ENCODE measurements at places on chromosomes 16 and 17. TPM values are rescaled to one million over a fixed set of nuclear protein-coding genes. Genes with fewer than 3 reads are reported as not detected.

Gene BICDL2
- total RNA-seq = not detected

Gene MED13
- 34.9 TPM for total RNA-seq

Gene GCGR
- not detected for total RNA-seq

Gene TRPV2
- total RNA-seq = 0.38 TPM

DNA sequence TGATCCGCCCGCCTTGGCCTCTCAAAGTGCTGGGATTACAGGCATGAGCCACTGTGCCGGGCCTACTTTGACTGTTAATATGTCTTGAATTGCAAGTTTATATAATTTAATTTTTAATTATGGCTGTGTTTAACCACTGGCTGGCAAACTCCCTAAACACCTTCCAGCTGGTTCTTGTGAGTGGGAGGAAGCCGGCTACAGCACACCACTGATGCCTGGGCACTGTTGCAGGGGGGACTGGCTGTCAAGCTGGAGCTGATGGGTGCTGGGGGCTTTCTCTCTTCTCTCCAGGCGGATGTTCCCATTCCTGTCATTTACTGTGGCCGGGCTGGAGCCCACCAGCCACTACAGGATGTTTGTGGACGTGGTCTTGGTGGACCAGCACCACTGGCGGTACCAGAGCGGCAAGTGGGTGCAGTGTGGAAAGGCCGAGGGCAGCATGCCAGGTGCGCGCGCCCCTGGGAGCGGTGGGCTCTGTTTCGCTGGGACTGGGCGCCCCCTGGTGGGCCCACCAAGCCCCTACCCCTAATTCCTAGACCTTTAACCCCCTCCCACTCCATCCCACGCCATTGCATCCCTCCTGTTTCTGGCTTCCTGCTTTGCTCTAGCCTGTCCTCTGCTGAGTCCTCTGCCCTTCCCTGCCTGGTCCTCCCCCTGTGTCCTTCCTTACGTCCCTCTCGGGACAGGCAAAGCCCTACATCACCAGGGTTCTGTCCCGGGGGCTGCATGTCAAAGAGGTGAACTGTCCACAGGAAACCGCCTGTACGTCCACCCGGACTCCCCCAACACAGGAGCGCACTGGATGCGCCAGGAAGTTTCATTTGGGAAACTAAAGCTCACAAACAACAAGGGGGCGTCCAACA is 9.5 kb downstream of the TBX21 start:
- no peak for DNase-seq

GRCh38 chr16:12496186-12496585 is 307.5 kb downstream of the CPPED1 start:
- no peak for DNase-seq

- peak; percentile 73 for DNase-seq
These were observed 6.8 kb upstream of the ITGAD start for GRCh38 chr16:31386157-31386984.

DNA sequence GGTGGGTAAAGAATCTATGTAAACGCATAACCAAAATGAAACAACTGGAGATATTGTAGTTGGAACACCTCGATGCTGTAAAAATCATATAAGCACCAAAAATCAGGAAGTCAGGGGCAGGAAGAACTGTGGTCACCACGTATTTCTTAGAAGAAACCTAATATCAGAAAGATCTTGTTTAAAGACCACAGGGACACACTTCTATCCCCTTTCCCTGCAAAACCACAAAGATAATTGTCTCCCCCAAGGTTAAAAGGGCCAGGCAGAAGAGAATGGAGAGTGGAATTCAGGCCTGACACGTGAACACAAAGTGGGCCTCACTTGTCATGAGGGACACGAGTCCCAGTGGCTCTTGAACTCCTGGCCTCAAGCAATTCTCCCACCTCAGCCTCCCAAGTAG is 68.1 kb downstream of the GSG1L start:
- DNase-seq = no peak

- peak; percentile 10 for DNase-seq
These were observed 4.7 kb upstream of the KRTAP3-1 start for GRCh38 chr17:41013606-41014005.

DNA sequence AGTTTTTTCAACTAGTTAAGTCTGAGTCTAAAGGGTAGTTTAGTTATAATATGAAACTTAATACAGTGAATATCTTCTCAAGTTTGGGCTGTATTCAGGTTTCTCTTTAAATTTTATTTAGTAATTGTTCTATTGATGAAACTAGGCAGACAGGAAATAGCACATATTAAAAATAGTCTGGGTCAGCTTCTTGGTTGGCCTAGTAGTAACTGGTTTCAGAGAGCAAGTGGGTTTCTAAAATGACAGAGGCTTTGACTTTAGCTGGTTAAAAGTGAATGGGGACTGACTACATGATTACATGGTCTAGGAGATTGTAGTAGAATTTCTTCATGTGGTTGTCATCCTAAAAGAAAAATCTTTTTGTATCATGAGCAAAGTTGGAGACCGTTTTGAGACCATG is 46.8 kb downstream of the OMG start:
- DNase-seq = no peak

DNA sequence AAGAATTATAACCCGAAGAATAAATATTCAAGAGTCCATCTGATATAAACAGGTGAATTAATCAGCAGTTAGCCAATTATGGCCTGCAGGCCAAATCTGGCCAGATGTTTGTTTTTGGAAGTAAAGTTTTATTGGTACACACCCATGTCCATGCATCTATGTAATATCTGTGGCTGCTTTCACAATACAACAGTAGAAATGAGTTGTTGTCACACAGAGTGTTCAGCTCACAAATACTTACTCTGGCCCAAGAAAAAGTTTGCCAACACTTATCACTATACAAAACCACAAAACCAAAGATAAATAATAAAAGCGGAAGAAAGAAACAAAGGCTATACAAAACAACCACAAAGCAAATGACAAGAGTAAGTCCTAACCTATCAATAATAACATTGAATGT is 109.4 kb downstream of the CDYL2 start:
- no peak for DNase-seq

- DNase-seq = peak; percentile 38
These were observed 3.9 kb upstream of the SMPD3 start for GRCh38 chr16:68452176-68452575.

DNA sequence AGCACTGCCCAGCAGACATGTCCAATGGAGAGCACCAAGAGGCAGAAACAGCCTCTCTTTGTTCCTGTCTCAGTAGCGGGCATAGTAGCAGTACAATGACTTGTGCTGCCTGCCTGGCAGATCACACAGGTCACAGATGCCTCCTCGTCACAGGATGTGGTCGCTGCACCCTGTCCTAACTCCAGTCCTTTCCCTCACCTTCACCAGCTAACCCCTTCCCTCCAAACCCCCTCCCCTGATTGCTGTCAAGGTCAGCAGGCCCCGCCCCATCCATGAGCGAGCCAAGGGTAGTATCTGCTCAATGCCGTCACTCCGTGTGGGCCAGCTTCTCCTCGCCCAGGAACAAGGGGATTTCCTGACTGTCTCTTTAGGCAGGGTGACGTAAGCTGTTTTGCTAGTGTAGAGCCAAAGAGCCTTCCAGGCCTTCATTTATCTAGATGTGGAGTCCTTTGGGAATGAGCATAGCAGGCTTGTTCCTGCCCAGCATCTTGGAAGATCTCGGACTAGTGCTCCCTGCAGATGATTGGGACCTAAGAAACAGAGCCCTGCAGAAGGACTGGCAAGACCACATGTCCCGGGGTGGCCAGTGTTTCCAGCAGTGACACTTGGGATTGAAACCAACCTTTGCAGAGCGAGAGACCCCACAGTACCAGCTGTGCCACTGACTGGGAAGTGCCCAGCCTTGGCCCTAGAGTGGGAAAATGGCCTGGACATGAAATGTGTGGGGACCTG is 75.9 kb upstream of the TNRC6C start:
- DNase-seq = peak; percentile 90

DNA sequence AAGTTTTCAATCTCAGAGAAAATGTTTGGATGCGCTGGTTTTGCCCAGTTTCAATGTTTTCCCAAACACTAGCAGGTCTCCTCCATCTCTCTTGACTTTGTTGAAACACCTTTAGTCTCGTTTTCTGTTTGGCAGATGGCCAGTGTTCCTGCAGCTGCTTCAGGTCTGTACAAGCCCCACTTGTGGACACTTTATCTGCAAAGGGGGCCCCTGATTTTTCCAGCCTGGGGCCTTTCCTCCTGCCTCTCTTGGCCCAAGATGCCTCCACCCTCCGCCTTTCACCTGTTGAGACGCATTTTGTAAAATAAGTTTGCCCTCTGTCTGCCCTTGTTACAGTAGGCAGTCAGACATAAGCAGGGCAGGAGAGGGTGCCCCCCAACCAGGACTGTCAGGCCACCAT is 21.8 kb upstream of the PRM1 start:
- no peak for DNase-seq

GRCh38 chr16:84220851-84221250 is 19.0 kb downstream of the KCNG4 start:
- peak; percentile 48 for DNase-seq

GRCh38 chr16:70302745-70303144 is 3.8 kb downstream of the DDX19B start:
- DNase-seq = no peak

GRCh38 chr17:56770427-56770826 is 63.3 kb downstream of the C17orf67 start:
- no peak for DNase-seq

DNA sequence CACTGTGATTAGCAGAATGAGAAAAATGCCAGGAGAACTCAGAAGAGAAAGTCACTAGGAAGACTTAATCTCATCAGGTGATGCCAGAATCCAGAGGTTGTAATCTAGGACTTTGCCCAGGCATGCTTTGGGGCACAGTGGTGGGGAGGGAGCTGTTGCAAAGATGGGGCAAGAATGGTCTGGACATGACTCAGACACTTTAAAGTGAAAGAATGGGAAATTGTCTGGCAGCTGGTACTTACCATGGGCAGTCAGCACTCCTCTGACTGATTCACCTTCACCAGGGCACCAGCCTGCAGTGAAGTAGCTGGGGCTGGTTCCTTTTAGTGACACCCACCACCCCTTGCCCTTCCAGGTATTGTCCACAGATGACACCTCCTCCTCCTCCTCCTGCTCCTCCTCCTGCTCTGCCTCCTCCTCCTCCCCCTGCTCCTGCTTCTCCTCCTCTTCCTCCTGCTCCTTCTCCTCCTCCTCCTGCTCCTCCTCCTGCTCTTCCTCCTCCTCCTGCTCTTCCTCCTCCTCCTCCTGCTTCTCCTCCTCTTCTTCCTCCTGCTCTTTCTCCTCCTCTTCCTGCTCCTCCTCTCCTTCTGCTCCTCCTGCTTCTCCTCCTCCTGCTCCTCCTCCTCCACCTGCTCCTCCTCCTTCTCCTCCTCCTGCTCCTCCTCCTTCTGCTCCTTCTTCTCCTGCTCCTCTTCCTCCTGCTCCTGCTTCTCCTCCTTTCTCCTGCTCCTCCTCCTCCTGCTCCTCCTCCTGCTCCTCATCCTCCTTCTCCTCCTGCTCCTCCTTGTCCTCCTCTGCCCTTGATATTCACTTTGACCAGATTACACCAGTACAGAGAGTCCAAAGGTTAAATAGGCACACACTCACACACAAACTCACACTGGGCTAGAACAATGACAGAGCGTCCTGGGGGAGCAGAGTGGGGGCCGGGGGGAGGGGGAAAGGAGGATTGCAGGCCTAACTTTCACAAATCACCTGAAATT is at the start of gene CHD9NB:
Gene CHD9NB (minus strand): TSS at position 379 of the 983 bp plus-strand sequence. CDS start 8,739 bp downstream, outside the sequence.
- peak; percentile 95 for DNase-seq

DNA sequence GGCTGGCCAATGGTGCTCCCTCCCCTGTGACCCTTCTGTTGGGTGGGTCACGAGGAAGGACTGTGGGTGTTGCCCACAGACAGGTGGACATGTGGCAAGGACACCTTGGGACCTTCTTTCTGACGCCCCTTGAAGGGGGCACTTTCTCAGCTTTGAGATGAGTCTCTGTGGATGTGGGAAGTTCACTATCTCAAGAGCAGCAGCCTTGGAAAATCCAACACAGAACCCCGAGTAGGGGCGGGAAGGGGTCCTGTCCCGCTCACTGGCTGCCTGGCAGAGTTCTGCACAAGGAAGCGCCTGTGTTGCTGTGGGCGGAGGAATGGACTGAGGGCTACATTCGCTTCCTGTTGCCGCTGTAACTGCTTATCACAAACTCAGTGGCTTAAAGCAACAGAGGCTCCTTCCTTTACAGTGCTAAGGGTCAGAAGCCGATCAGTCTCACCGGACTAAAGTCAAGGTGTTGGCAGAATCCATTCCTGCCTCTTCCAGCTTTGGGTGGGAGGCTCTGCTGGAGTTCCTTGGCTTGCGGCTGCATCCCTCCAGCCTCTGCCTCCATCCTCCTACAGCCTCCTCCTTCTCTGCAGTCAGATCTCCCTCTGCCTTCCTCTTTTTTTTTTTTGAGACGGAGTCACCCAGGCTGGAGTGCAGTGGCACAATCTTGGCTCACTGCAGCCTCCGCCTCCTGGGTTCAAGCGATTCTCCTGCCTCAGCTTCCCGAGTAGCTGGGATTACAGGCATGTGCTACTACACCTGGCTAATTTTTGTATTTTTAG is 305.2 kb downstream of the SEC14L1 start:
- no peak for DNase-seq

GRCh38 chr17:39639566-39640458 is 2.9 kb downstream of the STARD3 start:
- no peak for DNase-seq

DNA sequence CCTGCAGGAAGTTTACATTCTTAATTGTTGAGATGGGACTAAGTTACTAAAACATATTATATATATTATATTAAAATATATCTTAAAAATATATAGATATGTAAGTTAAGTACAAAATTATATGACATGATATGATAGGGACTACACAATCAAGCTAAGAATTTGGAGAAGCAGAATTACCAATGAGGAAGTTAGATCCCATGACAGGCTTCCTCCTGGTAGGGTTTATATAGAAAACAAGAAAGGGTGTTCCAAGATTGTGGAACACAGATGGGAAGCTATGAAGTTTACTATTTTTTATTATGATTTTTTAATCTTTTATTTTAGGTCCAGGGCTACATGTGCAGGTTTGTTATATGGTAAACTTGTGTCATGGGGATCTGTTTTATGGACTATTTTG is 260.8 kb upstream of the ZFHX3 start:
- no peak for DNase-seq

- no peak for DNase-seq
These were observed 157.5 kb downstream of the ANKFN1 start for GRCh38 chr17:56310782-56311181.
